ENCODE measurements at places on chromosomes 3 and 15.

- no peak for DNase-seq
Measured at GRCh38 chr3:46065750-46066256, 38.5 kb upstream of the XCR1 start.

GRCh38 chr3:39188271-39189149 lies 3.9 kb downstream of the XIRP1 start:
- no peak for DNase-seq

- no peak for DNase-seq
Measured at GRCh38 chr3:187025656-187026316, 95.5 kb downstream of the ST6GAL1 start.

GRCh38 chr3:169930843-169931242 lies 19.5 kb downstream of the SAMD7 start:
- no peak for DNase-seq

DNA sequence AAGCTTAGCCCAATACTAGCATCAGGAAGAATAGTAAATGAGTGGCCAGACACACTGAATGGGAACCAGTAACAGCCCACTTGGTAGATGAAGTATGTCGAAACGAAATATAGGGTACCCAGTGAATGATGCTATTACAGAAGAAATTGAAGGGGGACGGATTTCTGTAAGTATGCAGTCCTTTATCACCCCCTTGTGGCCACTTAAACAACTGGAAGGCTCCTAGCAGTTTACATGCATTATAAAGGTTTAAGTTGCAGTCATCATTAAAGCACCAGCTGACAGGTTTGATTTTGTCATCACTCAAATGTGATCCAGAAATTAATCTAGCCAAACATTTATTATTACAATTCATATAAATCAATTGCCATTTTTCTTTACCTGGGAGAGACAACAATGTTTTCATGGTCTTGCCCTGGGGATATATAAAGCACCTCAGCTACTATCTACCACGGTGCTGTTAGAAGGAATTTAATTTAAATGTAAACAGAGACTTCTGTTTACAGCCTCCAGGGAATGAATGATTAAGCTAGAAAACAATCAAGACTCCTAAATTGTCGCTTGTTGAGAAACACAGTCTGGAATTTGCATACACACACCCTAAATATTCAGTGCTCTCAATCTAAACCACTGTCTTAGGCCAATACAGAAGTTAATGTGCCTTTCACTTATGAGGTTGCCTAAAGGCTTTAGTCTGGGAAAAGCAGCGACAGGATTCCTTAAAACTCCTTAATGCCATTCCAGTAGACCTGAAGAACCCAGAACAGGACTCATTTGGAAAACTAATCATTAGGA lies 7.8 kb downstream of the EIF1B start:
- no peak for DNase-seq

GRCh38 chr15:66212563-66212921 lies 41.0 kb downstream of the MEGF11 start:
- no peak for DNase-seq

DNA sequence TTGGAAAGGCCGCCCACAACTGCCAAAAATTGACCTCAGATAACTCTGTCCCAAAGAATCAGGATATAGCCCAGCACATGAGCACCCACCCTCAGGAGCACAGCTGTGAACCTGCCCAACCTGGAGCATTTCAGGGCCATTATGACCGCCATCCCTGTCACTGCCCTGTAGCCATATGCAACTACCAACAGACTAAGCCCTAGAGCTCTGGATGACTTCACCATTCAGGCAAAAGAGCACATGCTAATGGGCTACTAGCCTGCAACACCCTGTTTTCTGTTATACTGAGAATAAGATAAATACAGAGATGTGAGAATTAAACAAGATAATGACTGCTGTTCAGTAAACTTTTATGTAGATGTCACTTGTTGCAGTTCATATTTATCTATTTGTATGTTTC lies 45.0 kb downstream of the TXNRD3 start:
- no peak for DNase-seq

GRCh38 chr3:37243820-37244748 lies 69.7 kb upstream of the LRRFIP2 start:
- no peak for DNase-seq
